ENCODE measurements at places on chromosomes 16 and 17. TPM values are rescaled to one million over a fixed set of nuclear protein-coding genes. Genes with fewer than 3 reads are reported as not detected.

GRCh38 chr16:24041834-24042631, 206.2 kb downstream of the PRKCB start:
- H3K4me1 ChIP-seq, result no peaks in the 10 kb centered on the region
- no peak overlapping the region for H3K27ac ChIP-seq
- peaks cover 89% of the 10 kb centered on the region for H3K36me3 ChIP-seq
- H3K4me3 ChIP-seq, result no peak overlapping the region
- H3K27me3 ChIP-seq, result no peaks in the 10 kb centered on the region

- no peaks in the 10 kb centered on the region for H3K36me3 ChIP-seq
- no peak for DNase-seq
- no peaks in the 10 kb centered on the region for H3K27me3 ChIP-seq
- no peak overlapping the region for H3K27ac ChIP-seq
- H3K4me1 ChIP-seq, result no peaks in the 10 kb centered on the region
These were observed 11.5 kb upstream of the LONP2 start for GRCh38 chr16:48232493-48233040.

DNA sequence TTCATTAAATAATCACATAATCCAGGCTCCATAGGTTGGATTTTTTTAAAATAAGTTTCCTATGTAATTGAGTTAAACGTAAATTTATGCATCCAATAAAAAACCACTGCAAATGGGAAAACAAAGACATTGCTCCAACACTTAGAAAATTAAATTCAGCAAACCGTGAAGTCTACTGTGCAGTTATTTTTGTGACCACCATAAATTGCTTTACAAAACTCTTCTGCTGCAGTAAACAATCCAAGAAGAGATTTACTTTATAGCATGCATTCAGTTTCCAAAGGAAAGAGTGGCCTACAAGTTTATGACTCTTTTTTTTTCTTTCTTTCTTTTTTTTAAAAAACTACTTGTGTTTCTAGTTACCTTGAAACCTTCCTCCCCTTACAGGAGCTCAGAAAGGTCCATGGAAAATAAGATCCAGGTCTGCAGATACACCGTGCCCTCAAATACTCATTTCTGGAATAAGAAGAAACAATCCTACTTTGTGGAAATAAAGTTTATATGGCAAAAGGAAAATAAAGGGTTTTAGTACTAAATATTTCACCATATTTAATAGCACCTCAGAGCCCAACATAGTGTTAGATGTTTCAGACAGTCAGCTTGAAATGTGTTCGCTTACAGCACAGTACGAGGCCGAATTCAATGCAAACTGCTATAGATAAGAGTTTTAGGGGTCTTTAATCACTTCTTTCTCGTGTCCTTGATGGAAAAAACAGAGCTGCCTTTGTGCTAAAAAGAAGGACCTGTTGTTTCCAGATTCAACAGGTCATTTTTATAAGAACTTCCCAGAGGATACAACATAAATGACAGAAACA, 3.2 kb downstream of the HS3ST3A1 start:
- peaks cover 6% of the 10 kb centered on the region for H3K4me1 ChIP-seq

GRCh38 chr16:70250748-70251628, 752 bp downstream of the EXOSC6 start:
- H3K27me3 ChIP-seq, result no peaks in the 10 kb centered on the region
- H3K36me3 ChIP-seq, result peaks cover 38% of the 10 kb centered on the region
- peak; percentile 85 for DNase-seq
- H3K4me3 ChIP-seq, result peak overlapping the region; percentile 50
- H3K27ac ChIP-seq, result peak overlapping the region; percentile 89

NMRAL1 gene
- total RNA-seq, result 40.6 TPM
